ENCODE measurements at places on chromosomes 1 and 21.

DNA sequence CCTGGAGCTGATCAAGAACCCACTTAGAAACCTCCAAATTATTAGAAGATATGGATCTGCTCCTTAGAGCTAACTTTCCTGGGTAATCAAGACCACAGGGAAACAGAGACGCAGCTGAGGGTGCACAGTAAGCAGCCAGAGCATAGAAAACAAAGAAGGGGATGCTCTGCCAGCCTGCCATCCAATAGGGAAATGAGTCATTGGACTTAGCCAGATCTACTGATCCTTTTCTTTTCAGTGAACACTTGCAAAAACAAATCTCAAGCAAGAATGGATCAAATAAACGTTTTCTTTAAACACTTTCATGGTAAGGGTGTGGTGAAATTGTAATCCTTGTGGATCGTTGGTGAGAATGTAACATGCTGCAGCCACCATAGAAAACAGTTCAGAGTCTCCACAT is 474.0 kb downstream of the LTN1 start:
- no peak for DNase-seq

DNA sequence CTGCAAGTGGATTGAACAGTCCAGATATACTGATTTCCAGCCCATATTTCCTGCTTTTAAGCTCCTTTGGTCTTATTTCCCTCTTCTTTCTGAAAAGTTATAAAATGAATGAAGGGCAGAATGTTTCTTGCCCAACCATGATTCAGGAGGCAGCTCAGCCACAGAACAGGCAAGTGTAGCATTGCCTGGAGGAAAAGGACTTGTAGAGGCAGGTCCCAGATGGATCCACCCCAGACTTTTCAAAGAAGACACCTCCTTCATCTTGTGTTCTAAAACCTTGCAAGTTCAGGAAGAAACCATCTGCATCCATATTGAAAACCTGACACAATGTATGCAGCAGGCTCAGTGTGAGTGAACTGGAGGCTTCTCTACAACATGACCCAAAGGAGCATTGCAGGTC is at the start of gene CLCA2:
TSS of gene CLCA2 (plus strand) at position 299 of the 400 bp plus-strand sequence. CDS start at position 376, 77 bp downstream.
- no peak for DNase-seq

- no peak for DNase-seq
Observed at GRCh38 chr1:30852026-30852425, 56.5 kb downstream of the SDC3 start.

DNA sequence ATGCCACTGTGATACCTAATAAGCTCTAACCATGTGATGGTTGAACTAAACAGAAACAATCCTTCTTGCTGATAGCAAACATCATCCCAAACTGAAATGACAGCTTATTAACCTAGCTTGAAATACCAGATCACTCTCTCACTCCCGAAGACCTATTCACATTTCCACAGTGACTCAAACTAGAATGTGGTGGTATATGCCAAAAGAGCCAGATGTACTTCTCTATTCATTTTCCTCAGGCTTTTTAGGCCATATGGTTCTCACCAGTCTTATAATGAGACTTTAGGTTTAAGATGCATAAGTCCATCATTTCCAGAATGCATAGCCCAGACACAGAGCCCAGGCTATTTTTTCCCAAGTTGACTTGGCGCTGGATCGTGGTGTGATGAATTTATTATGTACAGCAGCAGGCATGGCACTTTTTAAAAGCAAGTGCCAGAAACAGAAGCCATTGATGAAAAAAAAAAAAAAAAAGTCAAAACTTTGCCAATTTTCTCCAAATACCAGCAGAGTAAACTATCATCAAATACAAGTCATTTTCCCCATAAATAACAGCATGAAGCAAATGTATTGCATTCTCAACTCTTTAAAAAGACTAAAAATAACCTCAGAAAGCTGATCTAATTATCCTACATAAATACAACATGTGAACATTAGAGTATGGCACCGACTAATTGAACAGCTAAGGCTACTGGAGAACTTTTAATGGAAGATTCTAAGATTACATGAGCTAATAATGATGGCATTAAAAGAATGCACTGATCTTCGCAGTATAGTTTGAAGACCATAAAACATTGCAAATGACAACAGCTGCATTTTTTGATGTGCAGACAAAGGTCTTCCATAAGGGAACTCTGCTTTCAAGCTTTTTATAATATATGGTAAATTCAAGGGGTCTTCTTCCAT is 365.4 kb downstream of the LRRIQ3 start:
- DNase-seq, result no peak

DNA sequence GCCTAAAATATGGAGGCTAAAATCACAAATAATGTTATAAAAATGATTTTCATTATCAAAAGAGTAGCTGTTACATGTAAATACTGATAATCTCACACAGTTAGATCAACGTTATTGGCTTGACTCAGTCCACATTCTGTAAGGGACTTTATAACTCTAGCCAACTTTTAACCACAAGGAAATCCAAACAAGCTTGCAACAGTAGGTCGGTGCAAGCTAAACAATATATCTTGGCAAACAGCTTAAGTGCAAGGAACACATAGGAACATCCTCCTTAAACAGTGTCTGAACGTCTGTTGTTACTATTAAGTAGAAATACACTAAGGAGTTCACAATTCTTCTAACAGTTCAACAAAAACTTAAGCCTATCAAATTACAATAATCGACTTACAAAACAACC is 126.7 kb downstream of the EIF4G3 start:
- no peak for DNase-seq
